ENCODE measurements at places on chromosomes 1 and 21. TPM values are rescaled to one million over a fixed set of nuclear protein-coding genes. Genes with fewer than 3 reads are reported as not detected.

- no peaks in the 10 kb centered on the region for H3K27me3 ChIP-seq
- no peak overlapping the region for H3K27ac ChIP-seq
- H3K4me1 ChIP-seq, result no peaks in the 10 kb centered on the region
- no peak for DNase-seq
- no peaks in the 10 kb centered on the region for H3K36me3 ChIP-seq
Observed at GRCh38 chr1:184640505-184640904, 114.2 kb downstream of the EDEM3 start.

DNA sequence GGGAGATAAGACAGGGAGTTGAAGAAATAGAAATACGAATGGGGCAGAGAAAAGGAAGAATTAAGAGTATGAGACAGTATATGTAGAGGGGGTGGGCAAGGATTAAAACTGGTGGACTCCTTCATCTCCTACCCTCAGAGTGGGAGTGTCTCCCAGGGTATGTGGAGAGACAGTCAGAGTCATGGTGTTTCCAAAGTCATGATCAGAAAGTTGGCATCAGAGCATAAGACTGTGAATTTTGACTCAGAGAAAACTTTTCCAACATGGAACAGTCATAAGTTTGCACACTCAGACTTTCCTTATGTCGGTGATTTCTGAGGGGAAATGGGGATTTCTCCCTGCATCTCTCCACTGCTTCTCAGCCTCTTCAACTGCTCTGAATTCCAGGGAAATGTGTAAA is 2.4 kb downstream of the CD84 start:
- no peak for DNase-seq
- H3K27me3 ChIP-seq, result no peaks in the 10 kb centered on the region
- H3K4me3 ChIP-seq, result no peak overlapping the region
- no peaks in the 10 kb centered on the region for H3K36me3 ChIP-seq

GRCh38 chr1:9181176-9181906 is 52.4 kb upstream of the GPR157 start:
- H3K36me3 ChIP-seq, result no peaks in the 10 kb centered on the region
- peak overlapping the region; percentile 78 for H3K4me3 ChIP-seq
- DNase-seq, result peak; percentile 81
- no peaks in the 10 kb centered on the region for H3K4me1 ChIP-seq
- H3K27me3 ChIP-seq, result no peaks in the 10 kb centered on the region

GRCh38 chr1:8951231-8951630 is 5.6 kb downstream of the CA6 start:
- H3K36me3 ChIP-seq, result no peaks in the 10 kb centered on the region
- no peak overlapping the region for H3K27ac ChIP-seq
- H3K4me1 ChIP-seq, result no peaks in the 10 kb centered on the region
- DNase-seq, result no peak
- H3K4me3 ChIP-seq, result no peak overlapping the region

The SLC35F3 gene
- total RNA-seq, result 0.08 TPM

- H3K4me3 ChIP-seq, result no peak overlapping the region
- H3K27me3 ChIP-seq, result no peaks in the 10 kb centered on the region
- no peak for DNase-seq
- no peaks in the 10 kb centered on the region for H3K4me1 ChIP-seq
- H3K36me3 ChIP-seq, result peaks cover 27% of the 10 kb centered on the region
Observed at GRCh38 chr1:10108134-10108663, 75.4 kb downstream of the UBE4B start.

GRCh38 chr1:160091666-160092223 is 6.7 kb downstream of the IGSF8 start:
- H3K36me3 ChIP-seq, result peaks cover 5% of the 10 kb centered on the region
- no peak overlapping the region for H3K27ac ChIP-seq
- H3K4me3 ChIP-seq, result no peak overlapping the region
- H3K27me3 ChIP-seq, result no peaks in the 10 kb centered on the region
- H3K4me1 ChIP-seq, result peaks cover 35% of the 10 kb centered on the region

DNA sequence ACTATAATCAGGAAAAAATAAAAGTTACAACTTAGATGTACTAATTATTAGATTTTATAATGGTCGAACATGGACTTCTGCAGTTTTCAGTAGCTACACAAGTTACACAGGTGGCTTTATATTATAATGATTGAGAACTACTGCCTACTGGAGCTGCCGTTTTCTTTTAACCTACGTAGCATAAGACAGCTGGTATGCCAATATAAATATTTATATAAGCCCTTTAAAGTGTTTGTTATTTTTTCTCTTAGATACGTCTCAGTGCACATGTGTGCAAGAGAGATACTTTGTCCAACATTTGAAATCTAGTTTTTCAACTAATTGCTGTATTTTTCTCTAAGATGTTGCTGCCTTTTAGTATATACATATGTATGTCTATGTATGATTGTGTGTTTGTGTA is 42.4 kb downstream of the PDC start:
- H3K4me3 ChIP-seq, result no peak overlapping the region
- H3K4me1 ChIP-seq, result no peaks in the 10 kb centered on the region
- H3K27ac ChIP-seq, result no peak overlapping the region
- H3K36me3 ChIP-seq, result peaks cover 13% of the 10 kb centered on the region

The ANKRD34A gene
- total RNA-seq, result 0.17 TPM

- no peaks in the 10 kb centered on the region for H3K36me3 ChIP-seq
- no peak for DNase-seq
- H3K4me3 ChIP-seq, result no peak overlapping the region
- H3K27ac ChIP-seq, result no peak overlapping the region
- H3K4me1 ChIP-seq, result no peaks in the 10 kb centered on the region
- H3K27me3 ChIP-seq, result no peaks in the 10 kb centered on the region
Observed at GRCh38 chr1:108511764-108512163, 48.1 kb upstream of the EEIG2 start.

Measured in liver (tissue), 10 donors.